Left kidney (tissue), 8 donors: ENCODE measurements at places on chromosomes 1 and 21.
A peak's percentile ranks its signal among the peaks of the same experiment; 100 is the strongest.

DNA sequence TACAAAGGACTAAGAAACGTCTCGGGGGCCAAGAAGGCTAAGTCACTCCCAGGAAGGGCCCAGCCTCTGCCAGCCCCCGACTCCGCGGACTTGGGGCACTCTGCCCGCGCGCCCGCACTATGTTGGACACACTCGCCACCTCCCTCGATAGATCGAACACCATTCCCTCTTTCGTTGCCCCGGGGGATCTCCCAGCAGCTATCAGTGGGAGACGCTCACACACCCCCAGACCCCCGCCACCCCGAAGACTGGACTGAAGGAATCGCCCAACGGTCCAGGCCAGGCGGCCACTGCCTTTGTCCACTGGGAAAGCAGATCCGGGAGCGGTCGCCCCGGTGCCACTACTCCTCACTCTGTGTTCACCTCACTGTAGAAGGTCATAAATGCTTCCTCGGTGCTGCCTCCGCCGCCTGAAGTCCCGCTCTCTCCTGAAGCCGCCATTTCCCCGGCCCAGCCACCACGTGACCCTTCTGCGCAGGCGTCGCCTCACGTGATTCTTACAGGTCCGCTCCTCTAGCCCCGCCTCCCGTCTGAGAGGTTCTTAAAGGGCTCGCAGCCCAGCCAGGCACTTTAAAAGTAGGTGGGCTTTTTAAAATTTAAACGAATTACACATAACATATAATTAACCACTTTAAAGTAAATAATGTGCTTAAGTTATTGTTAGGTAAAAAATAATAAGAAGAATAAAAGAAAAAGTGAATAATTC lies at the start of gene DNAJC8:
DNAJC8 (minus strand) TSS at position 472 of the 706 bp plus-strand sequence; CDS start at position 441, 31 bp downstream.
- peak; percentile 91 for DNase-seq

DNA sequence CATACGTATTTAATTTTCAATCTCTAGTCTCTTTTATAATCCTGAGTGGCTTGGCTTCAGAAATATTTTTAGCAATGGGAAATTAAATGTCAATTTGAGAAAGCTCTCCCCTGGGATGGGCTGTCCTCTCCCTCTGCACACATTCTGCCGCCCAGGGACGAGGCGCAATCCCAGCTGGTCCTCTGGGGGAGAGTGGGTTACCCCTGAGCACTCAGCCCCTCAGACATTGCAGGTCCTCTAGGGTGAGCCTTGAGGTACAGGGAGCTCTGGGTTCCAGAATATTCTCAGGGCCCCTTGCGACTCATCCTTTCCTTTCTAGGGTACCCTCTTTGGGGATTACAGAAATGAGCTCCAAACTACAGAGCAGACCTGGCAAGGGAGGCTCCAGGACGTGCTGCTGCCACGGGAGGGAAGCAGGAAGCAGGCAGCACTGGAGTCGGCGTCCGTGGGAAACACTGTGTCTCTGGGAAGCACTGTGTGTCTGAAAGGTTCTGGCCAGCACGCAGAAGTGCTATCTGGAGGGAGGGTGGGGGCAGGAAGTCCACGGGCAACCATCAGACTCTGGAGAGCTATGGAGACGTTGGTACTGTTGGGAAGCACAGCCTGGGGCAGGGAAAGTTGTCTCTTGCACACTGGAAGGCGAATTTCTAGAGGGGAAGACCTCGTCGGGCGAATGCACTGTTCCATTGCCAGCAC lies 343.3 kb upstream of the VAMP3 start:
- no peak for DNase-seq

- DNase-seq: no peak
These were observed 162.7 kb downstream of the IER5 start for GRCh38 chr1:181251001-181251712.

DNA sequence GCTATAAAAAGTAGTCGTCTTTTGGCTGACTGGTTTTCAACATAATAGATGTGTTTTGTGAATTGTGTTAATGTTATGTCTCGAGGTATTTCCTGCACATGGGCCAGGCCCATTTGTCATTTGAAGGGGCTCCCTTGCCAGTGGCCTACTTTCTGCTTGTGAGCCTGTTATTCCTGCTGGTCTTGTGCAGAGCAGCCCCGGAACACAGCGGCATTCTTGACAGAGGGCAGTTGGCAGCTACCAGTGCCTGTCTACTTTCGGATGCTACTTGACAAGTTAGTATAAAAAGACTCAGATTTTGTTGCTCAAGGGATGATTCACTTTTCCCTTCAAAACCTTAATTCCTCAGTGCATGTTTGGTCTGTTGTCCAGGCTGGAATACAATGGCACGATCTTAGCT lies 28.5 kb downstream of the PGM1 start:
- no peak for DNase-seq

DNA sequence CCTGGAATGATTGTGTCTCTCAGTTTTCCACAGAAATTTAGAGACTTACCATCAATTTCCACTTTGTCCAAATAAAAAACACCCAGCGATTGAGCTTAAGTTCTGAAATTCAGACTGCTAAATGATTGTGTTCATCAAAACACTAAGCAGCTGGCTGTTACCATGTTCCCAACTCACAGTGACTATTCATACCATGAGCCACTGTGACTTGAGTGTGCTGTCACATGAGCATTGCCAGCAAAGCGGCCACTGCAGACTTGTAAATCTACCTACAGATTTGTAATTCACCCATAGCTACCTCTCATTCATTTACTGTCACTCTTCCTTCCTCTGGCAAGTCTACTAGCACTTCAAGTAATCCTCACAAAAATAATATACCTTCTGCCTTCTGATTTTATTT lies 17.2 kb upstream of the PRKAB2 start:
- DNase-seq: no peak

GRCh38 chr1:211333906-211334305 lies 7.3 kb downstream of the TRAF5 start:
- DNase-seq: no peak

DNA sequence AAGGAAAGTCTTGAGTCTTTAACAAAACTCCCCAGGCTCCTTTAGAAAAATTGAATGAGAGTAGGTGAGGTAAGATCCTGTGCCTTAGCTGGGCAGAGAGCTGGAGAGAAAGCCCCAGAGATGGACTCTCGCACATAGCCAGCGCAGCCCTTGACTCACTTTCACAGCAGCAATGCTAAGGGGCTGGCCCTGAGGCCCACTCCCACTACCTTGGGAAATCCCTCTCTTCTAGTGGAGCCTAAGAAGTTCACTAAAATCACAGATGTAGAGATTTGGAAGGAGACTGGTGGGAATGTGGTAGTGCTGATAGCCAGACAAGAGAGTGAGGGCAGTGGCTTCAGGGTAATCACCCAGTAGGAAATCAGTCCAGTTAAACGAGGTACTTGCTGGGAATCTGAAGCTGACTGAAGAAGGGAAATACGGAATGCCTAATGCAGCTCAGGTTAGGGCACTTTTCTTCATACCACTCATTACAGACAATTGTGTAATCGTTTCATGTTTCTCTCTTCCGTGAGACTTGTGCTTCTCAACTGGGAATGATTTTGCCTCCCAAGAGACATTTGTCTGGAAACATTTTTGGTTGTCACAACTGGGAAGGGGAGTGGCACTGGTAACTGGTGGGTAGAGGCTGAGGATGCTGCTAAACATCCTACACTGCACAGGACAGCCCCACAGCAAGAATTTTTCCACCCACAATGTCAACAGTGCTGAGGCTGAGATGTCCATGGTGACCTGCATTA lies 42.4 kb upstream of the LRRC8C start:
- DNase-seq: no peak

DNA sequence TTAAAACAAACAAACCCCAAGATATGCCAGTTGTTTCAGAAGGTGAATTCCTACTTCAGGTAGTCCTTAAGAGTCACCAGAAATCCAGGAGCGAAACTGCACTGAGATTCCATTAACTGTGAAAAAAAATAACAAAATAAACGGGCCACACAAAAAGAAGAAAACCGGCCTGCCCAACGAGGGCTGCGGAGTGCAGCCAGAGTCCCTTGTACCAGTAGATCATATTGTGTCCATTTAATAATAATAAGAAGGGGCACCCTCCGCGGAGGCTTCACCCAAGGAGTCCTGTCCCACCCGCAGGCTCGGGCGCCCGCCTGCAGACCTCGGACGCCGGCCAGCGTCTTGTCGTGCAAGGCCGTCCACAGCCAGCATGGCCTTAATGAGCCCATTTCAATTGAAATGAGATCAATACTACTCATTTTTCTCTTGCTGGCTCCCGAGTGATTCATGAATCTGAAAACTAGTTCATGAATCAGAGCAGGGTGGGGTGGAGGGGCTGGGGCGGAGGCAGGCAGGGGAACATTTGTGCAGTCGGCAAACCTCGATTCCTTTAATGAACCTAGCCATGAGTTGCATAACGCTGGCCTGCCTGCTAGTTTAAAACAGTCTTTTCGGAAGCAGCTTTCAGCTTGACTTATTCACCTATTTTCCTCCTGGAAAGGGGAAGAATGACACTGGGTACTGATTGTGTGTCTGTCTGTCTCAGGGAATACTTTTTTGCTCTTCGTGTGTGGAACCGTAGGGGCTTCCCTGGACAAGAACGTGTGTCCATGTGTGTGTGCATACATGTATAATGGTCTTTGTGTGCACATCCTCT lies 113.1 kb upstream of the IRF2BP2 start:
- peak; percentile 73 for DNase-seq

GRCh38 chr21:26164311-26164710 lies 6.3 kb downstream of the APP start:
- no peak for DNase-seq

- DNase-seq: no peak
These were observed 10.5 kb downstream of the RO60 start for GRCh38 chr1:193069748-193070385.

GRCh38 chr1:3955196-3955772 lies 55.2 kb upstream of the C1orf174 start:
- DNase-seq: no peak

GRCh38 chr1:26838474-26839338 lies 12.2 kb downstream of the ZDHHC18 start:
- no peak for DNase-seq

GRCh38 chr21:28215214-28215954 lies 777.3 kb downstream of the LTN1 start:
- DNase-seq: no peak

DNA sequence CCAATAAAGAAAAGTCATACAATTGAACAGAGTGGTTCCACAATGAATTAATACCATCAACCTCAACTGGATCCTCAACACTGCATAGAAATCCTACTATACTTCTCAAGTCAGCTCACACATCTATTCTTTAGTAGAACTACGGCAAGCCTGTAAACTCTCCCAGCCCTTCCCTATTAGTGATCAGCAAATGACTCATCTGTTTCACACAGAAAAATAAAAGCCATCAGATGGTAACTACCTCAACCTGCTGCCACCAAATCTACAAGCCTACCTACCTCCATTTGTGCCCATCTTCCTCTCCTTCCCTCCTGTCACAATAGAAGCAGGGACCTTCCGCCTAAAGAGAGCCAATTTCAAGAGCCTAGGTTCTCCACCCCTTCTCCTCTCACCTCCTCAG lies 63.6 kb downstream of the DMAP1 start:
- no peak for DNase-seq

- DNase-seq: no peak
These were observed 1060.4 kb upstream of the TMPRSS15 start for GRCh38 chr21:19463966-19464365.

DNA sequence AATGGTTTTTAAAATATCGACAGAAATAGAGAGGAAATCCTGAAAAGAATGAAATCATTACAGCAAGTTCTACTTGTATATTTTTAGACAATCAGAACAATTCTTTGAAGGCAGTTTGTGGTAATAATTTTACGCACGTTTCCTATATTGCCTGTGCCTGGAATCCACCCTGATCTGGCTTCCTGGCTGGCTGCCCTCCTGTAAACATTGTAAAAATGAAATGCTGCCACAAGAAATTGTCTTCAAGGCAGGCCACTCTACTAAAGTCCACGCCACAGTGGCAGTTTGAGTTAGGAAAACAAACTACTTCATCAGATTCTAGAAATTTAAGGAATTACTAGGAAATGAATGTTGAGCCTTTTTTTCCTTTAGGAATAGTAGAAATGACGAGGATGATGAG lies 454.5 kb upstream of the NR5A2 start:
- no peak for DNase-seq

DNA sequence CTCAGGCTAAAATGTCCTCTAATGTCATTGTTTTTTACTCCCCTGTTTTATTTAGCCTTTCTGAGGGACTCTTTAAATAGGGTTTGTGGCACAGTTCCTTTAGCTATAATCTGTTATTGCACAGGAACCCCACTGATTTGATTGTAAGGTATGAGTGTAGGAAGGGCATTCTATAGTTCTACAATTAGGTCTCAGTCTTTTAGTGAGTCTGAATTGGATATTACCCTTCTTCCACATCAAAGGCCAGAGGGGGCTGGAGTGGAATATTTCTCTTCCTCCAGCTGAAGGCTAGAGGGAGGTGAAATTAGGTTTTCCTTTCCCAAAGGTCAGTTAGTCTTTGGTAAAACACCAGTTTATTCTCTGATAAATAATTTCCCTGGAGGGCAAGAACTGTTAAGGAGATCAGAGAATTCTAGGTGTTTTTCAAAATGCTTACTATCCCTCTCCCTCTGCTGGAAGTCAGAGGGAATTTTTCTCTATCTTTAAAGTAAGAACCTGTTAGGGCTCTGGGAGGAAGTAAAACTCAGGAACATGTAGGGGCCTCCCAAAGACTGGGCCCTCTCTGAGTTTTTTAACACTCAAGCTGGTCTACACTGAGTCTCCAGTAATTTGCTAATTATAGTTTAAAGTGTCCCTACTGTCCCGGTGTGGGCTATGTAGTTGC lies 176.3 kb upstream of the ZNHIT6 start:
- peak; percentile 13 for DNase-seq

GRCh38 chr1:200153277-200154055 lies 126.0 kb downstream of the NR5A2 start:
- DNase-seq: no peak

DNA sequence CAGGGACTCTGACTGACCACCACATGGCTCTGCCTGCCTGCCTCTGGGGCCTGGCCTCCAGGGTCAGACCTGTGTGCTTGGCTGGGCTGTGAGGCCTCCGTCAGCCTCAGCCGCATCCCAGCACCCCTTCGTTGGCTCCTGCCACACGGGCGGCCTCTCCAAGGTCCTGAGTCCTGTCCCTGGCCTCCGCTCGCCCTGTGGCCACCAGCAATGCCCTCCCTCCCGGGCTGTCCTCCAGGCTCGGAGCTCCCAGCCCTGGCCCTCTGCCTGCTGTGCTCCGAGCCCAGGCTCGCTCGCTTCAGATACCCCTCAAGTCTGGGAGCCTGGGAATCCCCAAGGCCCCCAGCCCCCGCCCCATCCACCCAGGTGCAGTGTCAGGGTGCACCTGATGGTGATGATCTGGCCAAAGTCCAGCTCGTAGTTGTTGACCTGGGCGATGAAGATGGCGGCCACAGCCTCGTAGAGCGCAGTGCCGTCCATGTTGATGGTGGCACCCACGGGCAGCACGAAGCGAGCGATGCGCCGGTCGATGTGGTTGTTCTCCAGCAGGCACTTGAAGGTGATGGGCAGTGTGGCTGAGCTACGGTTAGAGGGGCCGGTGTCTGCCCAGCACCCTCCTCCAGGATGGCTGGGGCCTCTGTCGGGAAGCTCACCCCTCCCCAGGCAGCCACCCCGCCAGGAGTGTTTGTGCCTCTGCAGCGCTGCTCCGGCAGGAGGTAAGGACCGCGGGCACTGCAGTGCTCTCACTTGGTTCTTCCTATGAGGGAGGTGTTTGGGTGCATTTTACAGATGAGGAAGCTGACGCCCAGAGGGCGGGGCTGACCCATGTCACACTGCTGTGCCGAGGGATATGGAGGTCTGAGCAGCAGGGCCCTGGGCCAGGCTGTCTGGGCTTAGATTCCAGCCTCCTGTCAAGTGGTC lies 28.5 kb downstream of the PODN start:
- no peak for DNase-seq

GRCh38 chr1:199163670-199164069 lies 524.8 kb downstream of the PTPRC start:
- DNase-seq: no peak
